ENCODE measurements at places on chromosomes 2 and 18. TPM values are rescaled to one million over a fixed set of nuclear protein-coding genes. Genes with fewer than 3 reads are reported as not detected.

The CD8A gene
- polyA plus RNA-seq, result 2.7 TPM

The PHOSPHO2 gene
- 2.9 TPM for polyA plus RNA-seq

The GPC1 gene
- 52.7 TPM for polyA plus RNA-seq

The ZNF804A gene
- 1.3 TPM for polyA plus RNA-seq

The MALL gene
- polyA plus RNA-seq, result 1.9 TPM

The TANC1 gene
- polyA plus RNA-seq, result 3.3 TPM

The BZW1 gene
- polyA plus RNA-seq, result 65.1 TPM

The LRRTM4 gene
- polyA plus RNA-seq, result 1.1 TPM

DNA sequence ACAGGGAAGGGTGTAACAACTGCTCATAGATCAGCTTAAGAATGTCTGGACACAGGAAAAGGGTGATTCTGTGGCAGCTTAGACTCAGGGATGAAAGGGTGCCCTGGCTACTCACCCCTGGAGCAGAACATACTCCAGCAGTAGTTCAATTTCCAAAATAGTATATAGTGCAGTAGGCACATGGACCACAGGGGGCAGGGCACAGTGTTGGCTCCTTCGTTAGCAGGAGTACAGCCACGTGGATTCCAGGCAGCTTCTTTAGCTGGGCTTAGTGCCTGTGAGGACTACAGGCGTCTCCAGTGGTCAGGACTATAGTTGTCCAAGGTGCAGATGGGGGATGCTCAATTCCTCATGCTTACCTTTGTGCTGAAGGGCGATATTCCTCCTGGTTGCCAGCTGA is 277.5 kb upstream of the DDX18 start:
- DNase-seq, result no peak

- no peak for DNase-seq
Measured at GRCh38 chr2:198368089-198368488, 563.7 kb downstream of the PLCL1 start.

GRCh38 chr2:240351826-240352426 is 83.5 kb upstream of the GPC1 start:
- DNase-seq, result peak; percentile 82

DNA sequence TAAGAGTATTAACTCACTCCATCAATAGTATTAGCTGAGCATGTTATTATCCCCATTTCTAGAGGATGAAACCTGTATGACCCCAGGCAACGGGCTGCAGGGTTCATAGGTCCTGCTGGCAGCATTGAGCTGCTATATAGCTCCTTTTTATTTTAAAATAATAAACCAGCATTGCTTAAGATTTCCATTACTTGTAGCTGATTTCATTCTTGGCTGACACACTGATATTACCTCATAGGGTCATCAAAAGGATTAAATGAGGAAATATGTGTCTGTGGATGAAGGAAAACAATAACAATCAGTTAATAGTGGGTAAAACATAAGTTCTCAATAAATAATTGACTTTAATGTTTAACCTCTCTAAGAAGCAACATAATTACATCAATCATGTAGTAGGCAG is 48.3 kb upstream of the NRP2 start:
- no peak for DNase-seq

DNA sequence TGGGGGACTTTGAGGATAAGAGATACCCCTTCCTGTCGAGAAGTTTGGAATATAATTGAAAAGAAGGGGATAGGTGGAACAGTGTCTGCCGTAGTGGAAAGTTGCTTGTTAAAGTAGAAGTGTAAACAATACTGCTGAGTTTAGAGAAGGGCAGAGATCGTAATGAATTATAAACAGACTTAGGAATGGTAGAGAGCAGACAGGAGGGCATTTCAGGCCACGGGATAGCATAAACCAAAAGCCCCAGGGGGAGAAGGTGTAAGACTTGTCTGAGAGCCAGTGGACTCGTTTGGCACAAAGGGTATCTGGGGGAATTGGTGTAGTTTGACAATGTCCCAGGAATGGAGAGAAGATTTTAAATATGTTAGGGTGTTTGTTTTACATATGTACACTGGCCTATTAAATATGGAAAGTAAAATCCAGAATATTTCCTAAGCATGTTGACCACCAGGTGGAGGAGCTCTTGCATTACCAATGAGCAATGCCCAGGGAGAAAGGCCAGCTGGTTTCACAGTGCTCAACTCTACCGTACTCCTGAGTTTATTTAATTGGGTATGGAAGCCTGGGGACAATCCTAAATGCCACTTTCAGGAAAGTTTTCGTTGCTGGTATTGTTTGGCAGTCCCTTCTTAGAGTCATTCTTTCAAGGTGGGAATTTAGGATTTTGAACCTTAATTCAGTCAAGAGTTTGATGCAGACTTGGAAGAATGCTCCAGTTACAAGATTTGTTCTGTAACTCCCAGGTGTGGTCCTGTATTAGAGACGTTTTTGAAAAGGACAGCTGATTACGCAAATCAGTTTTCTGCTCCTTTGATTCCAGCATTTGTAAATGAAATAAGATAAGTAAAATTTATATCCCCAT is 7.5 kb downstream of the COPS8 start:
- peak; percentile 73 for DNase-seq

- no peak for DNase-seq
Measured at GRCh38 chr2:161147856-161148255, 12.4 kb upstream of the TANK start.

DNA sequence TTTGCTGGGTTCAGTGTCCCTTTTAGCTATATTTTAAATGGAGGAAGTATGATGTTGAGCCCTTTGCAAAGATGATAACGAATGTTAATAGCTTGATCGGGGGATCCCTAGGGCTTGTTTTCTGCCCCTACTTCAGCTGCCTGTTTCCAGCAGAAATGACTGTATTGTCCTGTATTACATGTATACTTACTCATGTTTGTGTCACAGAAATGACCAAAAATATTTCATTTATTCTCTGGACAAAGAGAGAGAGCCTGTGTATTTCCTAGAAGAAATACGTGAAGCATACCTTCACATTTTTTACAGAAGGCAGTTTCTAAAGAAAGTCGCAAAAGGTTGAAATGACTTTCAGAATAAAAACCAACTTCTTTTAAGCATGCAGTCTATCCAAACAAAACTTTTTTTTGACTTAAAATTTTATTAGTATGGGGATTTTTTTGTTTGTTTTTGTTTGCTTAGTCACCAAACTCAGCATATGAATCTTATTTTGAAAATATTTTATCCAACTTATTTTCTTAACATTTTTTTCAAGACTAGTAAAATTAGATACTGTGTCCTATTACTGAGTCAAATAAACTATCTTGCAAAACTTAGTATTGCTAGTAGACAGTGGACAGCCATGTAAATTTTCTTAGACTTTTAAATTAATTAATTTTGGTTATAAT is 68.9 kb downstream of the PTRHD1 start:
- DNase-seq, result no peak

DNA sequence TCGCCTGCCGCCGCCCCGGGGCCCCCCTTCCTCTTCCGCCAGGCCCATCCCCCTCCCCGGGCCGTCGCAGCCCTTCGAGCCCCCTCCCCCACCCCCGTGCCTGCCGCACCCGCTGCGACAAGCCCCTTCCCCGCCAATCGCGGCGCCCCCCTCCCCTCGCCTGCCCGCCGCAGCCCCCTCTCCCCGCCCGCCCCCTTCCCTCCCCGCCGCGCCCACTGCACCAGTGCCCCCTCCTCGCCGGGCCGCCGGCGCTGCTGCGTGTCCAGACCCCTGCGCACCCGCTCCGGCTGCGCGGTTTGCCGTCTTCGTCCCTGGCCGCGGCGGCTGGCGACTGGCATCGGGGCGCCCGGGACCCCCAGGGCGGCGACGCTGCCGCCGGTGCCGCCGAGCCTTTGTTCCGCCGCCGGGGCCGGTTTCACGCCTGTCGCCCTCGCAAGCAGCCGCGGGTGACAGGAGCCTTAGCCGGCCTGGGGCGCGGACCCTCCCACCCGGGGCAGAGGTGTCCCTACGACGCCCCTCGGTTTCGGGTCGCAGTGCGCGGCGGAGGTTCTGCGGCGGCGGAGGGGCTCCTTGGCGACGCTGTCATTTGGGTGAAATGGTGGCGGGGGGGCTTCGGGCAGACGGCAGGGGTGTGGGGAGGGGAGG is 18.1 kb downstream of the GPC1 start:
- peak; percentile 93 for DNase-seq

DNA sequence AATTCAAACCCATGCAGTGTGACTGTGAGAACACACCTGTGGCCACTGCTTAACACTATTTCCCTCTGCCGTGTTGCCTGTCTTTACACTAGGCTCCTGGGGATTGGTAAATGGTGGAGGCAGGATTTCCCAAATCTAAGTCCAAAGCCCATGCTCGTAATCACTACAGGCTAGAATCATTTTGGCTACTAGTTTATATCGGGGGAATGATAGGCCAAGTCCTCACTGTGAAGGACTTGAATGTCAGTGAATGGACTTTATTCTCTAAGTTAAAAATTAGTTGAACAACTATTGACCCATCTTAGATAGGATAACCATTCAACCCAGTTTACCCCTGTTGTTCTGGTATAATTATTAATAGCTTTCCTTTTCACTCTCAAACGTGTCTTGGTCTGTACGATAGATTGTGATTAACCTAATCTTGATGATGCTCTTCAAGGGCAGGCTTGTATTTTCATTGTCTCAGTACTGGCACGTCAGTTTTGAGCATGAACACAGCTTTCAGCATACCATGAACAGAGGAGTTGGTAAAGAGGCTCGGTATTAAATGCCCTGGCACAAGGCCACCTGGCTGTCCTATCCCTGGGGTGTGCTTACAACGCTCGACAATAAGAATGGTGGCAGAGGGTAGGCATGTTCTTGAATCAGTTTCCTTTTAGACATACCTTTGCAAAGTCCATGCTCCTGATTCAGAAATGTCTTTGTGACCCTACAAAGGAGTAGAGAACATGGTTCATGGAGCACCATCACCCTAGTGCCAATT is 148.8 kb downstream of the RTN4 start:
- DNase-seq, result no peak

- DNase-seq, result no peak
Measured at GRCh38 chr2:45250176-45250575, 240.9 kb upstream of the SIX2 start.

DNA sequence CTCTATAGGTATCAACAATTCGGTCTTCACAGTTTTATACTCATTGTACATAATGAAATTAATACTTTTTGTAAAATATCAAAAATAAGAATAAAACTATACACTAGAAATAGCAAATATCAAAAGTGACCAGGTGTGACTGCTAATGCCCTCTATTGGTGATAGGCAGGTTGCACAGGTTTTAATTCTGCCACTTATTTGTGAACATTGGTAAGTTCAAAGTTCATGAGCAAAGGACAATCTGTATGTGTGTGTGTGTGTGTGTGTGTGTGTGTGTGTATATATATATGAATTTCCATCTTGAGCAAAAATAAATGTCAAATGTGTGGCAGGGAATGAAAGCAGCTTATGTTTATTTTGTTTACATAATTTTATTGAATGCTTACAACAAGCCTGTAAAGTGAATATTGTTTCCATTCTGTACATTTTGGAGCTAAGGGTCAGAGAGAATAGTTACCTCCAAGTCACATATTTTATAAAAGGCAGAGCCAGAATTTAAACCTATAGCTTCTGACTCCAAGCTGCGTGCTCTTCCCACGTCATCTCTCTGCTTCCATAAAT is 537.4 kb downstream of the CPS1 start:
- DNase-seq, result no peak

GRCh38 chr2:9002637-9003365 is 683 bp downstream of the MBOAT2 start:
- DNase-seq, result peak; percentile 35

GRCh38 chr2:182426918-182427240 is at the start of gene PDE1A:
Gene PDE1A (minus strand): TSS chr2:182427036.
- no peak for DNase-seq

- DNase-seq, result no peak
Measured at GRCh38 chr18:8080092-8080491, 513.0 kb downstream of the PTPRM start.

DNA sequence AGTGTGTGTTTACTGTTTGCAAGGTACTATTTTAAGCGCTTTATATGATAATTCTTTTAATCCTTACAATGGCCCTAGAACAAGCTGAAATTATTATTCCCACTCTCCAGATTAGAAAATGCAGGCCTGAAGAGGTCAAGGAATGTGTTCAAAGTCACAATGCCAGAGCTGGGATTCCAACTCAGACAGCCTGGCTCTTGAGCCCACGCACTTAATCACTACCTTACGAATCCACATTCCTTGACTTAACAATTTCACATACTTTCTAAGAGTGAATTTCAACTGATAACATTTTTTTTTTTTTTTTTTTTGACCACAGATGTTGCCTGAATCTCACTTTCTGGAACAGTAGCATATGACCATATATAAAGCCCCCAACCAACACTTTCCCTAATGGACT is 400.3 kb downstream of the NCKAP5 start:
- no peak for DNase-seq

DNA sequence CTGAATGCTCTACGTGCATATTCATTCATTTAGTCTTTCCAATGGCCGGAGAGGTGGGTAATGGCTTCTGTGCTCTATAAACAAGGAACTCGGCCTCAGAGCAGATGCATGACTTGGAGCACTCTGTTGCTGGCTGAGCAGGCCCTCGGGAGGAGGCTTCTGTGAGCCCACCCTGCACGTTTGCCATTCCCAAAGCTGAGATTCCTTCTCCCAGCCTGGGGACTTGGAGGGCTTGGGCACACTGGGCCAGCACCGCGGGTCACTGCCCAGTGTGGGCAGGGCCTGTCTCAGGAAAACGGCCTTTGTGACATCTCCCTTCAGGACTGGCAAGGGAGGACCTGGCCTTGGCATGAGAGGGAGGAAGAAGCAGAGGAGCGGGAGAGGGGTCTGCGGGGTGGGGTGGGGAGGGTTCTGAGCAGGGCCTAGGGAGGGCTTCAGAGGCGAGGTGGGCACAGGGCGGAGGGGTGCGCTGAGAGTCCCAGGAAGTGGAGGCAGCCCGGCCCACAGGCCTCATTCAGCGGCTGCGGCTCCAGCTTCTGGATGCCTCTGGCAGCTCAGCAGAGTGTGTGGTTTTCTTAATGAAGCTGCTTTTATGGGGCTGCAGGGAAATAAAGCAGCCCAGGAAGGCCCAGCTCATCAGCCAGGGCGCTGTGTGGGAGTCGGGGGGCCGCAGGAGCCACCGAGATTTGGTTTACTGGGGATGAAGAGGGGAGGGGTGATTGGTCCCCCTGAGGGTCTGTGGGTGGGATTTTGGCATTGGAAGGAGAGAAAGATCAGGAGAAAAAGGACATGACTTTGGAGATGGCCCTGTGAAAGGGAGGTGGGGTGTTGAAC is 51.7 kb upstream of the OTOF start:
- no peak for DNase-seq

- no peak for DNase-seq
Measured at GRCh38 chr2:209721497-209721896, 50.1 kb upstream of the UNC80 start.
